ENCODE measurements at places on chromosomes 6 and 20.

- DNase-seq: no peak
Measured at GRCh38 chr20:20628314-20628713, 84.1 kb downstream of the RALGAPA2 start.

- no peak for DNase-seq
Measured at GRCh38 chr6:38208028-38208427, 388.5 kb downstream of the ZFAND3 start.

DNA sequence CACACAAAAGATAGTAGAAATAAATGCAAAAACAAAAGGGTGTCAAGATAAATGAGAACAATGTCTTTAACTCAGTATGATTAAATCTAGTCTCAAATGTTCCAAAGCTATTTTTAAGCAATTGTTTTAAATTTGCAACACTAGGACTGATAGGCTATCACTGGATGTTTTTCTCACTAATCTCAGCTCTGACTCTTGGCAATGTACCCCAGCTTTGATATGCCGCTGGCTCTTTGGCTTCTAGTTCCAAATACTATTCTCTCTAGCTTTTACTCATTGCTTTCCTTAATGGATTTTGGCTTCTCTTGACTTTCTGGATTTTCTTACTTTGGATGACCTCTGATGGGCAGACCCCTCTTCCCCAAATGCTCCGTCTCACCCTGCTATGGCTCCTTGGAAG, 116.0 kb upstream of the SLC35B3 start:
- DNase-seq: no peak

GRCh38 chr6:158042245-158042798, 60.7 kb downstream of the SYNJ2 start:
- no peak for DNase-seq

DNA sequence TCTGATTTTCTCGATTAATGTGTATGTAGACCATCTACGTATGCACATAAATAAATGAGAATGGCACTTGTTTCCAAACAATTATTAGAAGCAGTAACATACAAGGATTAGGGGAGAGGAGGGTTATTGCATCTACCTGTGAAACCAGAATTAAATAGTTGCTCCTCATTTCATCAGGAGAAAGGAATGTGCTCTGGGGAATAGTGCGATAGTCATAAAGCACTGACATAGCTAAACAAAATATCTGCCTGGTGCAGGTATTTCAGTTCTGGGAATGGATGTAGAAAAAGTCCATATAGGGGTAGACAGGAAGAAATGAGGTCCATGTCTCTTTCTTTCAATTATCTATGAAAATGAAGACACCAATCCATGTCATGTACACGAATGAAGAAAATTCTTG, 1.6 kb upstream of the ID4 start:
- no peak for DNase-seq

DNA sequence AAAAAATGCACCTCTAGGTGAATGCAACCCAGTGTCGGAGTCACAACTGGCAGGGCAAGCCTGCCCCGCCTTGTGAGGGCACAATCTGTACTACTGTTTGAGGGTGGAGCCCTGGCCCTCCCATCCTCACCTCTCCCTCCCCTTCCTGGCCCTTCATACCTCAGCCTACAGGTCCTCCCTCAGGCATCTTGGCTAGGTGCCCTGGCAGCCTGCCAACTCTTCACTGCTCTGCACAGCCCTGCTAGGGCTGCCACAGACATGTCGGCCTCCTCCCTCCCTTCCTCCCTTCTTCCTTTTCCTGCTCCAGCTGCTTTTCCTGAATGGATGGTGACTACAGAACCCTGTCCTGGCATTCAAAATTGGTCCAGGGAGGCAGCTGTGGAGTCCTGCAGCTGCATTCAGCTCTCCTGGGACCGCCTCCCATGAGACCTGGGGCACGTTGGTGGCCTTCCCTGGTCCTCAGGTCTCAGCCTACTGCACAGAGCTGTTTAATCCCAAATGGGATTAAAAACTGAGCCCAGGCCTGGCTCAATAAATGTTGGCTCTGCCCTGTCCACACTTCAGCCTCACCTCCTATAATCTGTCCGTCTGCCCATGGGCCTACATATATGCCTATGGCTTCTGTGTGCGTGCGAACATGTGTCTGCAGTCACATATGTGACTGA, 52.7 kb downstream of the CDH22 start:
- DNase-seq: peak; percentile 66

DNA sequence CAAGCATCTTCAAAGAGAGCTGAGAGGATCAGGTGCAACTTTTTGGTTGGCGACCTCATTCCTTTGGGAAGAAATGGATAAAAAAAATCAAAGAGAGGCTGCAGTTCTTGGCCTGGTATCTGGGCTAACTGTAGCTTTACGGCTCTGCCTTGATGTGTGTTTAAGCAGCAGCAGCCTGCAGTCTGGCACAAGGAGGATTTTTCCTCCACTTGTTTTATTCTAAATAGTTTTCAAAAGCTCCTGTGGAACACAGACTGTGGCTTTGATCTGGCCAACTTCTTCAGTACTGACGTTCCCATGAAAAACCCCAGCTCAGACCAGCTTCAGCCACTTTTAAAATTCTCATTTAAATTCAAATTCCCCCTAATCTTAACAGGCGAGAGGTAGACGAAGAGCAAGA, 137.3 kb downstream of the HDGFL1 start:
- DNase-seq: no peak

GRCh38 chr20:55095745-55096400, 620.5 kb downstream of the DOK5 start:
- DNase-seq: no peak

GRCh38 chr6:22886650-22887581, 317.6 kb downstream of the HDGFL1 start:
- DNase-seq: no peak

DNA sequence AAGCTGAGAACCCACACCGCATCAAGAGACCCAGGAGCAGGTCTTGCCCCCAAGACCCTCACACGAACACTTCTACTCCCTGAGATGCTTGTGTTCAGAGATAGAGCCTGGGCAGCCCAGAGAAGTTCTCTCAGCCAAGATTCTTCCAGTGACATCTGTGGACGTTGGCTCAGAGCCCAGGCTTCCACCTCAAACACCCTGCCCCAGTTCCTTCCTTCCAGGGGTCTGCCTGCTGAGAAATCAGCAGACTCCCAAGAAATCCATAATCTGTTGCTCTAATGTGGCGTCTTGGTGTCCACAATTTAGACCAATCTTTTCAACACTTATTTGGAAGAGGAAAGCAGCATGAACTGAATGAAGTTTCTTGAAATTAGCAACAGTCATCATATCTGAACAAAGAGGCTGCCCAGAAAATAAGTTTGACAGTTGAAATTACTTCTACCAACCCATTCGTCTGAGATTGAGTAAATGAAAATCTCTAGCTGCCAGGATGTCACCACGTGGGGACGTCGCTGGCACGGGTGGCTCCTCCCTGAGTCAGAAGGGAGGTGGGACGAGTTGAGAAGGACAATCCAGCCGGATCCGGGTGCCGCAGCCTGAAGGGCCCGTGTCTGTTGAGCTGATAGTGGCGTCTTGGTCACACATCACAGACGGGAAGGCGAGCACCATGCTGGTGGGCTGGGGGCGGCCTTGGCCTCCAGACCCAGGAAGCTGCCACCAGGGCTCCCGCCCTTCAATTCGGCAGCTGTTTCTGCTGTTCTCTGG, 400.9 kb downstream of the TAF4 start:
- DNase-seq: no peak

DNA sequence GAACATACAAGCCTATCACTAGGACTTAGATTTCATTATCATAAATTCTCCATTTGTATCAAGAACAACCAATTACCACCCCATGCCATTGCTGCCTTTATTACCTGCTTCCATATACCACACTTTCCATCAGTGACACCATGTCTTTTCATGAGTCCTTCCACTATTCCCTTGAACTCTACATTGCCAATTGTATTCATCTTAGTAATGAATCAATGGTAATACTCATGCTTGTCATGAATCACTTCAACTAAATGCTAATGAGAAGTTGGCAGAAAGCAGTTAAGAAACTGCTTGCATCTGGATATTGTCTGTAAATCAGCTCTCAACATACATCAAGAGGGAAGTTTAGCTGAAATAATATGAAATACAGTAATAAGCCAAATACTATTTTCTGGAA, 61.2 kb upstream of the RNF217 start:
- no peak for DNase-seq

GRCh38 chr6:159203304-159204005, 34.3 kb downstream of the FNDC1 start:
- no peak for DNase-seq

DNA sequence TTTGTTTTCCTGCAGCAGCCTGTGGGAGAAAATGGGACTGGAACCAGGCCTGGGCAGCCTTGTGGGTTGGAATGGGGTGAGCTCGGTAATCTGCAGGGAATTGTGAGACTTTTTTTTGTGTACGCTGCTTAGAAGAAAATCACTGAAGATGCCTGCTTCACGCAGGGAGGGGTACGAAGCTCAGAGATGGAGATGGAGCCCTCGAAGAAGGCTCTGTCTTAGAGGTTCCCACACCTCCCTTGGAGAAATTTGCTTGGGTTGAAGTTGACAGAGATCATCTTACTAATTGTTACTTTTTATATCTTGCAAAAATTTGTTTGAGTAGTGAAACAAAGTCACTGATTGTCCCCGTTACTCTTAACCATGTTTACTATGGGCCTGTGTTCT, 894 bp downstream of the PYGB start:
- DNase-seq: no peak

DNA sequence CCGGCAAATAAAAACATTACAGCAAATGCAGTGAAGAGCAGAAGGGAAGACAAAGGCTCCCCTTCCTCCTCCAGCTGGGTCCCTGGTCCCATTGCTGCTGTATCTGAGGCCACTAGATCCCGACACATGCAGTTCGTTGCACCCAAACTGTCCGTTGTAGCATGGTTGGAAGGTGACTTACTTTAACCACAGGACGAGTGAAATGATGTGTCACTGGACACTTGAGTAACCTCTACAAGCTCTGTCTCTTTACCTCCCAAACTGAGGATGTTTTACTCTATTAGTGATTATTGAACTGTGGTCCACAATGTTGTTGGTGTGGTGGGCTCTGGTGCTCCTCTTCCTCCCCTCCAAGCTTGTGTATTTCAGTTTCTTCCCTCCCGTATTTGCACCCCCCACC, 46.2 kb upstream of the ARMH2 start:
- no peak for DNase-seq

DNA sequence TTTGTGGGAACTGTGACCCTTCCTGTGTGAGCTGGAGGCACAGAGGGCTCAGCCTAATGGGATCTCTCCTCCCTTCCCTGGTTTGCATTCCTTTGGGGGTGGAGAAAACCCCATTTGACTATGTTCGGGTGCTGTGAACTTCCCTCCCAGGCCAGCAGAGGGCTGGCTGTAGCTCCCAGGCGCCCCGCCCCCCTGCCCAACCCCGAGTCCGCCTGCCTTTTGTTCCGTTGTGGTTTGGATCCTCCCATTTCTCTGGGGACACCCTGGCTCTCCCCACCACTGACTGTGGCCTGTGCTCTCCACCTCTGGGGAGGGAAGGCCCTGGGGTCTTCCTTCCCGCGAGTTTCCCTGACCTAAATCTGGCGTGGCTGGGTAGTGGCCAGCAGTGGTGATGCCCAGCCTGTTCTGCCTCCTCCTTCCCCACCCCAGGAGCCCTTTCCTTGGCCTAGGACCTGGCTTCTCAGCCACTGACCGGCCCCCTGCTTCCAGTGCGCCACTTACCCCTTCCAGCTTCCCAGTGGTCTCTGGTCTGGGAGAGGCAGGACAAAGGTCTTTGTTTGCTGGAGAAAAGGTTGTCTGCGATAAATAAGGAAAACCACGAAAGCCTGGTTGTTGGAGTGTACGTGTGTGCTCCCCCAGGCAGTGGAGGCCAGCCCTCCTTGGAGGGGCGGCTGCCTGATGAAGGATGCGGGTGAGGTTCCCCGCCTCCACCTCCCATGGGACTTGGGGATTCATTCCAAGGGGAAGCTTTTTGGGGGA, 4.9 kb downstream of the VEGFA start:
- DNase-seq: peak; percentile 25

DNA sequence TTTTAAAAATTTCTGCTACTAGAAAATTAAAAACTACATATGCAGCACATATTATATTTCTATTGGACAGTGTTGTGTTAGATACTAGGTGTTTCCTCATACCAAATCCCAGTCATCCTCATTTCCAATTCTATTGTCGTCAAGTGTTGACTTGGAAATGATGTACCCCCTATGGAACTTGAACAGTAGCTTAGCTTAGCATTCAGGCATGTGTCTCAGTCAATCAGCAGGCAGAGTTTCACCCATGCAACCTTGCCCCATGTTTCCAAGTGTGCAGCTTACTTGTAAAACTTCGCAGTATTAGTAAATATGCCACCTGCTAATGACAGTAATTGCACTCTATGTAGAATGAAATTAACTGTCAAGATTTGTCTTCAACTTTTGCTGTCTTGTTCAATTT, 59.5 kb downstream of the SAMD3 start:
- DNase-seq: no peak

DNA sequence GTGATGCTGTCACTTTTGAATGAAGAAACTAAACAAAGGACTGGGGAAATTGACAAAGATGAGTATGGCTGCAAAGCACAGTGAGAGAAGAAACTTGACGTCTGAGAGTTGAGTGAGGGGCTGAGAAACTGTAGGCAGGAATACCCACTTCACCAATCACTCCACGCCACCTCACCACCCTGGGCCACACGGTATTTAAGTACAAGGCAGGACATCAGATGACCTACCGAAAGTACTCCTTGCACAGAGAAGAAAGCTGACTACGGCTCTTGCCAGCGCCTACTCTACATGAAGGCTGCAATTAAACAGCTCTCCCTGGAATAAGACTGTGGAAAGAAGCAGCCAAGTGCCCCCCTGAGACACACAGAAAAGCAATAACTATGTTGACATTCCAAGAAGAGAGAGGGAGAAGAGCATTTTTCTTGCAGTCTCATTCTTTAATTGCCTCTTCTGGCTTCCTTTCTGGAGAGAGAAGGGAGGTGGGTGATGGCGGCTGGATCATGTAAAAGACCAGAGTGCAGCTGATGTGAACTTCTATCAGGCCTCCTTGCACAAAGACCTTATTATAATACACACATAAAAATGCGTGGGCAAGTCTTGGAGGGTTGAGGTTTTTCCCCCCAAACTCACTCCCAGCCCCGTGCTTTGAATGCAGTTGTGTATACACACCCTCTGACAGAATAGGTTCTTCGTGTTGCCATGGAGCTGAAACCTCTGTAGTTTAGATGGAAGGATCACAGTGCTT, 44.6 kb downstream of the HIVEP2 start:
- DNase-seq: no peak

DNA sequence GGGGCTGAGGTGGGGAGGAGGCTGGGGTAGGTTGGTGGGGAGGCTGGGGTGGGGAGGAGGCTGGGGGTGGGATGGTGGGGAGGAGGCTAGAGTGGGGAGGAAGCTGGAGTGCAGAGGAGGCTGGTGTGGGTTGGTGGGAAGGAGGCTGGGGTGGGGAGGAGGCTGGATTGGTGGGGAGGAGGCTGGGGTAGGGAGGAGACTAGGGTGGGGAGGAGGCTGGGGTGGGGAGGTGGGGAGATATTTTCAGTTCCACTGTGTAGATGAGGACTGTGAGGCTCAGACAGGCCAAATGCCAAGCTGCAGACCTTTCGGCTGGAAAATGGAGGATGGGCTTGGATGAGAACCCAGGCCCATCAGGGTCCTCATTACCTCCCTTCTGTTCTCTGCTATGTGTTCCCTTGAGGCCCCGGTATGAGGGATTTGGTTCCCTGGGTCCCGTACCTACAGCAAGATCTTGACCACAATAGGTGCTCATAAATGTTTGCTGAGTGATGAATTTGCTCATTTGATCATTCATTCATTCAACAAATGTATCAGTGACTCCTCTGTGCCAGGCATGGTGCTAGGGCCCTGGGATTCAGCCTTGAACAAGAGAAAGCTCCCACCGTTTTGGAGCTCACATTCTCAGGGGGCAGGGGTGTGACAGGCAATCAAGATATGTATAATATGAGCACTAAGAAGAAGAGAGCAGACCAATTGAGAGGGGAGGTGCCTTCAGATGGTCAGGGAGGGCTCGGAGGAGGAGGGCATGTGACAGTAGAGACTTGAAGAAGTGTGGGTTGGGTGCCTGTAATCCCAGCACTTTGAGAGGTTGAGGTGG, 36.1 kb upstream of the NOL4L start:
- no peak for DNase-seq
